Amygdala (tissue), 56 donors: ENCODE measurements at places on chromosomes 4 and X.

- DNase-seq: no peak
These were observed 691.5 kb upstream of the HTR2C start for GRCh38 chrX:113892401-113892800.

GRCh38 chr4:52192721-52193135 is 141.6 kb downstream of the SPATA18 start:
- DNase-seq: no peak

GRCh38 chrX:149818652-149819051 is 36.9 kb downstream of the MAGEA9 start:
- no peak for DNase-seq

DNA sequence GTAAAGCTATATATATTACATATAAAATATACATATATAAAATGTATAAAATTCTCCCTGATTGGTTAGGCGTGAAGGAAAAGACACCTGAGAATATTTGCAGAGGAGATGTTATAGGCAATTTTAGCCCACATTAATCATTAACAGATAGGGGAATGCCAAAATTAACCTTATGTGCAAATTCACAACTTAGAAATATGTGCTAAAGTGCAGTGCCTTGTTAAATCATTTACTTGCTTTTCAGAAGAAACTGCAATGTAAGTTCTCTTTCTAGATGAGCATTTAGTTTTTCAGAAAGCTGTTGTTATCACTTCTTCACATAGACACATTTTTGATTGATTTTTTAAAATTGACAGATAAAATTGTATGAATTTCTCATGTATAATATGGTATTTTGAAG is 5.6 kb downstream of the TASL start:
- no peak for DNase-seq

GRCh38 chr4:30821275-30821674 is 101.1 kb downstream of the PCDH7 start:
- DNase-seq: no peak

DNA sequence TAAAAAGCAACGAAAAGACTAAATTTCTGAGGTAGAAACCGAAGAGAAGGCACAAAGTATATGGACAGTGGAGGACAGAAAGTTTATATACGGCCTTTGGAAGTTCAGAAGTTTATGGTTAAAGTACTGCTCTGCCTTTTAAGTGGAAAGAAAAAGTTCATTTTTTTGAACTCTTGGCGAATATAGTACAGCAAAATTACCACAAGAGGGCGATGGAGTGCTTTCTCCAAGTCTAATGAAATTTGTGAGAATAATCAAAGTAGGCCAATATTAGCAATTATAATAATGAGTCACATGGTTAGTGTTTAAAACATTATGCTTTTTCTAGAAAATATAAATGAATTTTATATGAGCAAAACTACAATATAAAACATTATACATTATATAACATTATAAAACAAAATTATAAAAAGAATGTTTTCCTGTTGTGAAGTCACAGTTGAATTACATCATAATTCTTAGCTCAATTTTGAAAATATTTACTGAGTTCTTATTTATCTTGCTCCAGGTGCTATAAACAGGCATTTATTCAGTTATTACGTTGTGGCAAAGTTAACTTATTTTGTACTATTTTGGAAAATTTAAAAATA is 136.2 kb upstream of the BMPR1B start:
- DNase-seq: no peak

GRCh38 chr4:145340071-145340675 is 141.5 kb upstream of the SMAD1 start:
- no peak for DNase-seq

DNA sequence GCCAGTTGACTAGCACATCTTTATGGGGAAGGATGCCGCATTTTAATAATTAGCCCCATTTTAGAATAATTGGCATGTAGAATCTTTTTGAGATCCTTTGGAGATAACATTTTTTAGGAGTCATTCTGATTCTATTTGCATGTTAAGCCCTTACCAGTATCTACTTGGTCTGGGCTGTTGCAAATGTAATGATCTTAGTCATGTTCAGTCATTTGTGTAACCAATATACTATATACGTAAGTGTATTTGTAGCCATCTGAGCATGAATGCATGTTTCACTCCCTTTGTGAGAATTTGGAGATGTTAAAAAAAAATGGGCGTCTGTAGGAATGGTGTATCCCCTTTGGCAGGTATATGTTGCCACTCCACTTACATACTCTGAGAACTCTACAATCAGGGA is 119.1 kb downstream of the TEX13A start:
- DNase-seq: no peak

GRCh38 chrX:44344194-44344593 is 722 bp upstream of the EFHC2 start:
- no peak for DNase-seq

DNA sequence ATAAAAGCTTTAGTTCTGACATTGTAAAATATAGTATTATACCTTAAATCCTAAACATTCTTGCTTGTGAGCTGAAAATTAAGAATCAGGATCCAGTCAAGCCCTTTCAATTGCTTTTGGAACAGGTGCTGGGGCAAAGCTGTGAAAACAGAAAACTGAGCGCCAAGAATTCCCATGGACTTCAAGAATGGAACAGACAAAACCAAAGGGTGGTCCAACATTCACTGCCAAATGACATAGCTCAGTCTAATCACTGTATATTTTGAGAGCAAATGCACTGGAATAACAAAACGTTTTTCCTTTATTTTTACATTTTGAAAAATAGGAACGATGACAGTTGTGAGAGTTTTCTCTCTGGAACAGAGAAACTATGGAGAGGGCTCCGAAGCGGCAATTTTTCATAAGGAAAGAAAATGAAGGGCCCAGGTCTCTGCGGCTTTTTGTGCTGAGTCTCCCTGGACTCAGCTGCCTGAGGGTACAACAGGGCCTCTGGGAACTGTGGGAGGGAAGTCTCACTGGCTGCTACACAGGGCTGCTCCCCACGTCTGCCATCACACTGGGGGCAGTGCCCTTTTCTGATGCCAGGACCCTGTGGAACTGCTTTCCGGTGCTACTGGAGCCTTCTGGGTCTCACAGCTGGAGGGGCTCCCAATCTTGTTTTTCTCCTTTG is 56.0 kb upstream of the BMPR1B start:
- no peak for DNase-seq

DNA sequence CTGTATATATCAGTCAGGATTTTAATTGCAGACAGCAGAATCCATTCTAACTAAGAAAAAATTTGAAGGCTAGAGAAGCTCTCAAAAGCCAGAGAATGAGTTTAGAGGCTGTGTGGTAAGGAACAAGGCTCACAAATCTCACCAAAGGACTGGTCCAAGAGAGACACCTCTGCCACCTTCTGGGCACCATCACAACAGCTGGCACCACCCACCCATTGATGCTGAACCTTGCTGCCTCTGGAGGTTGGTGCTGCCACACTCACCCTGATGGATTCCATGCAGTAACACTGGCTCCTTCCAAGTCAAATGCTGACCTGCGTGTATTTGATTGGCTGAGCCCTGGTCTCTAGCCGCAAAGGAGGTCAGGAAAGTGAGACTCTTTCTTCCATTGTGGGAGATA is 100.8 kb downstream of the BEND2 start:
- no peak for DNase-seq

DNA sequence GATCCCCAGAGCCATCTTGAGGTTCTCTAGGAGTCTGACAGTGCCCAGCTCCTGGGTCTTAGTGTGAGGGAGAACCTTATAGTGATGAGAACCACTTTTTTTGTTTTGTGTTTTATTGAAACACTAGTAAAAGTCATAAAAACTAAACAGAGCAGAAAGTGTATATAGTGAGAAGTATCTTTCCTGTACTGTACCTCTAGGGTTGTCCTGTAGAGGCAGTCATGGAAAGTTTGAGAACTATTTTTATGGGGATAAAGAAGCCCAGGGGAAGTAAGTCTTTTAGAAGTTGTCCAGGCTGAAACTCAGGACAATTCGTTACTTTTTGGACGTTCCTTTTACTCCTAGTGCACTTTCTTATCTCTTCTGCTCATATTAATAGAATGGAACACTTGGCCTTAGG is 40.9 kb downstream of the ADH5 start:
- DNase-seq: no peak

GRCh38 chr4:82739287-82740190 is 59.1 kb downstream of the SCD5 start:
- peak; percentile 24 for DNase-seq

GRCh38 chrX:78945186-78945912 is at the start of gene P2RY10:
TSS of gene P2RY10 (plus strand) at chrX:78945391. CDS start at chrX:78960521, 15,130 bp downstream.
- no peak for DNase-seq

GRCh38 chr4:20323991-20324390 is 72.3 kb downstream of the SLIT2 start:
- no peak for DNase-seq
